Pons (tissue), 1 donor: ENCODE measurements at places on chromosomes 2 and 18.

GRCh38 chr2:6676241-6676640 is 189.5 kb downstream of the CMPK2 start:
- no peak for DNase-seq

GRCh38 chr2:206150631-206151030 is 8.6 kb downstream of the NDUFS1 start:
- no peak for DNase-seq

GRCh38 chr2:227990937-227991336 is 119.5 kb downstream of the DAW1 start:
- DNase-seq = no peak

DNA sequence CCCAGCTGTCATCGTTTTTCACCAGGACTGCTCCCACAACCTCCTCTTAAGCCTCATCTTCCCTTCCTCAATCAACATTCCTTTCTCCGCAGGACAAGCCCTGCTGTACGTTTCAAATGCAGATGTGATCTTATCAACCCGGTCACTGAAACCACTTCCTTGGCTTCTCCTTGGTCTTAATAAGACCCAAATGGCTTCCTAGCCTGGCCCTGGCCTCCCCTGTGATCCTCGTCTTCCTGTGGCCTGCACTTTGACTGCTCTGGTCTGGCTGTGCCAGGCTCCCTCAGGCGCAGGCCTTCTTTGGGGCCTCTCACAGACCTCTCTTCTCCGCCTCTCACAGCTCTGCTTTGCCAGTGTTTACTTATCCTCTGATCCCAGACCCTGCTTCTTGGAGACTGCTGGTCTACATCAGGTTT is 4.7 kb upstream of the ADNP2 start:
- no peak for DNase-seq

DNA sequence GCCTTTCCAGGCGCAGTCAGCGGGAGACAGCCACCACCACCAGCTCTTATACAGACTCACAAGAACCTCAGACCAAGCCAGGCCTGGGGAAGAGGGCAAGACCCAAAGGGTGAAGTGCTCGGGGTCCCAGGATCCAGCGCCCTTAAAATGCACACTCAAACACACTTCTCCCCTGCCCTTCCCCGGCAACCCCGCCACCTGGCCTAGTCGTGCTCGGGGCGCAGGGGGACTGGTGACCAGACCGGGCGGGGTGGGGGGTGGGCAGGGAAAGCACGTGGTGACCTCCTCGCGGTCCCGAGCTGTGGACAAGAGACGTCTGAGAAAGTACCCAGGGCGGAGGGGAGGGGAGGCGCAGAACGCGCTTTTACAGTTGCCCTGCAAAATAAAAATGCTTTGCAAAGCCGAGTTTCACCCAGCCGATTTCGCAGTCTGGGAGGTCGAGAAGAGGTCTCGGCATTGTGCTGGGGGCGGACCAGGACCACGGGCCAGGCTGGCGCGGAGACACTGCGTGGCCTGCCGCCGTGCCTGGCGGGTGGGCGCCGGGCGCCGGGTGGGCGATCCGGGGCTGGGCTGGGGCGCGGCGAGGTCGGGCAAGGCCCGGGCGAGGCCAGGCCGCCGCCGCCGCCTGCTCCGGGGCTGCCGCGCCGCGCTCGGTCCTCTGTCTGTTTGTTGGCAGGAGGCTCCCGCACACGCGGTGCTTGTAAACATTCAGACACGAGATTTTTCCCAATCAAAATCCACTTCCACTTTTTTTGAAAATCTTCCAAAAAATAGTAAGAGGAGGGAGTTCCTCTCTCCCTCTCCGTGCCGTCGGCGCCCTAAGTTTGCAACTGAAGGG is 2.0 kb downstream of the BCL11A start:
- DNase-seq = no peak

- no peak for DNase-seq
Observed at GRCh38 chr18:23902396-23902795, 112.2 kb upstream of the TTC39C start.
